ENCODE measurements at places on chromosomes 3 and 15.

DNA sequence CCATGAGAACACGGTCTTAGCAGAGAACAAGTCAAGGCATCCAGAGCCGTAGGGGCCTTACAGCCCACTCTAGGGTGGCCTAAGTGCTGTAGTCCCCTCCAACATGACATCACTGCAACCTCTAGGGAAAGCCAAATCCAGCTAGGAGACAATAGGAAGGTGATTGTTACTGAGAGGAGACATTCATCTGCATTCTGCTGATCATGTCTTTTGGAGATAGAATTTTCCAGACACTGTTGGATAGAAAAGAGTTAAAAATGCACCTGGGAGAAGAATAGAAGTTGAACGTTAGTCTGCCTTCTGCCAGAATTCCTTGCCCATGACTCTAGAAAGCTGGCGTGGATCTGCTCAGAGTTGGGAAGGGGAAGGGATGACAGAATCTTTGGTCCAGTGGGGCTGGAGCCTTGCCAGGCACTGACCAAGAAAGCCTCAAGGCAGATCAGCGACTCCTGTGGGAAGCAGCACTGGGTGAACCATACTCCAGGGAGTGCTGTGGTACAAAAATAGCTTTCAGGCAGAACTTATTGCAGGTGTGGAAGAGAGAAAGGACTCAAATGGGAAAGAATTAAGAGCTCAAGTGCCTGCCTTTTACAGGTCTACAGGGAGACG, 44.8 kb upstream of the RAF1 start:
- DNase-seq, result no peak

GRCh38 chr3:165728924-165729323, 108.3 kb downstream of the BCHE start:
- DNase-seq, result no peak

DNA sequence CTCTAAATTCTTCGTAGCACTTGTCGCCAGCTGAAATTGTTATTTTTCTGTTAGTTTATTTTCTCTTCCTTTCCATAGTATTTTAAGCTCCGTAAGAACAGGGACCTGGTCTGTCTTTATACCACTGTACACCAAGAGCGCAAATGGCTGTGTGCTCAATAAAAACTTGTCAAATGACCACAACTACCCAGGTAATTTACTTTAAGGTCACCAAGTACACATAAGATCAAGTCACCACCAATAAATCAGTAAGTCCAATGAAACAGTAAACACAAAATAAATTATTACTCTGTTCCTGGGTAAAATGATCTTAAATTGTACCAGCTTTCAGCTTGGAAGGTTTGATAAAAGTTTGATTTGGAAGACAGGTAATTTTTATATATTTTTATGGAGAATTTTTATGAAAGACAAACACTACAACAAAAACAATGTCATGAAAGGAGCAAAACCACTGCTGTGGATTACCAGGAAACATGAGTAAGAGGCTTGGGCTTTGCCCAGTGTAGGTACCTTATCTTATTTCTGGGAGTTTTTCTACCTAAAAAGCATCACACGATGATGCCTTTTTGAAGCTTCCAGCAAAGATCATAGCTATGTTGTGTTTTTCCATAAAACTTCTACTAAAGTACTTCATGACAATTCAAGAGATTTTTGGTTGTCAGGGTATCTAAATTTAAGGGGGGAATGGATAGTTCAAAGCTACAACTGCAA, 406.8 kb downstream of the SHQ1 start:
- no peak for DNase-seq

DNA sequence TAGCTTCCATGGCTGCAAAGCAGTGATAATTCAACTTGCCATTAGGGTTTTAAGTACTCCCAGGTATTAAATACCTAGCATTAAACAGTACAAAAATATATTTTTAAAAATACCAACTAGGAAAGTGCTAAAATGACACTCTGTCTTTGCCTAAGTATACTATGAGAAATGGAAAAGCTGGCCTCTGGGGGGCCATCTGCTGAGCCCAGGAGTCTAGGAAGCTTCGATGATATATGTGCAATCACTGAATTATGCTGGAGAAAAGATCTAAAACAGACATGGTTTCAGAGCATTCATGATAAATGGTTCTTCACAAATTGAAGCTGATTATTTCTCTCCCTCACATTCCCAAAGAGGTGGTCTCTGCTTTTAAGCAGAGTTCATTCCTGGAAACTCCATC, 191.8 kb downstream of the OPA1 start:
- no peak for DNase-seq

- no peak for DNase-seq
Observed at GRCh38 chr3:194368918-194369317, 625 bp downstream of the LRRC15 start.

- DNase-seq, result no peak
Observed at GRCh38 chr3:130741946-130742610, 4.6 kb downstream of the PIK3R4 start.

DNA sequence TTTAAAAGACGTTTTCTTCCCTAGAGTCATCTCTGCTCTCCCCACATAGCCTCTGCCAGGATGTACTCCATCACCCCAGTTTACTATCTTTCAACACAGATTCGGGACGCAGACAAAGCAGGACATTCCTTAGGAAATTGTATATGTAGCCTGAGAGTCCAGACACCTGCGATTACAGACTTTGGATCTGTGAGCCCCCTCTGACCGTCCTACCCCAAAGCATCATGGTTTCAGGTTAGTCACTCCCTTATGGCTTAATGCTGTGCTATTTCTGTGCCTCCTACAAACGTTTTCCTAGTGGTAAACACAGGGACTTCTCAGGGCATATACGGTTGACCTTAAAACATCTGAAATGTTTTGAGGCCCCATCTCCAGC, 234.0 kb upstream of the BHLHE40 start:
- no peak for DNase-seq

DNA sequence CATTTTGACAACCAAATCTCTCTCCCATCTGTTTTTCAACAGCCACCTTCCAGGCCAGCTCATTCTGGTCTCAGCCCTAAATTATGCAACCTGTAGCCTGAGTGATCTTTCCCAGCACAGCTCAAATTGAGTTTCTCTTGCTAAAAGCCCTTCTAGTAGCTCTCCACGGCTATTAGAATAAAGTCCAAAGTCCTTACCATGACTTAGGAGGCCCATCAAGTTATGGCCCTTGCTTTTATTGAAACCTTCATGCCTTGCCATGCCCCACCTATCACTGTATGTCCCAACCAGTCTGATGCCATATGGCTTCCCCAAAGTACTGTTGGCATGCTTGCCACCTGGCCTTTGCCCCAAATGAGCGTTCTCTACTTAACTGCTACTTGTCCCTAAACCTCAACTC, 303.5 kb upstream of the GADL1 start:
- no peak for DNase-seq

- DNase-seq, result no peak
Observed at GRCh38 chr3:100988080-100988479, 5.1 kb downstream of the ABI3BP start.

DNA sequence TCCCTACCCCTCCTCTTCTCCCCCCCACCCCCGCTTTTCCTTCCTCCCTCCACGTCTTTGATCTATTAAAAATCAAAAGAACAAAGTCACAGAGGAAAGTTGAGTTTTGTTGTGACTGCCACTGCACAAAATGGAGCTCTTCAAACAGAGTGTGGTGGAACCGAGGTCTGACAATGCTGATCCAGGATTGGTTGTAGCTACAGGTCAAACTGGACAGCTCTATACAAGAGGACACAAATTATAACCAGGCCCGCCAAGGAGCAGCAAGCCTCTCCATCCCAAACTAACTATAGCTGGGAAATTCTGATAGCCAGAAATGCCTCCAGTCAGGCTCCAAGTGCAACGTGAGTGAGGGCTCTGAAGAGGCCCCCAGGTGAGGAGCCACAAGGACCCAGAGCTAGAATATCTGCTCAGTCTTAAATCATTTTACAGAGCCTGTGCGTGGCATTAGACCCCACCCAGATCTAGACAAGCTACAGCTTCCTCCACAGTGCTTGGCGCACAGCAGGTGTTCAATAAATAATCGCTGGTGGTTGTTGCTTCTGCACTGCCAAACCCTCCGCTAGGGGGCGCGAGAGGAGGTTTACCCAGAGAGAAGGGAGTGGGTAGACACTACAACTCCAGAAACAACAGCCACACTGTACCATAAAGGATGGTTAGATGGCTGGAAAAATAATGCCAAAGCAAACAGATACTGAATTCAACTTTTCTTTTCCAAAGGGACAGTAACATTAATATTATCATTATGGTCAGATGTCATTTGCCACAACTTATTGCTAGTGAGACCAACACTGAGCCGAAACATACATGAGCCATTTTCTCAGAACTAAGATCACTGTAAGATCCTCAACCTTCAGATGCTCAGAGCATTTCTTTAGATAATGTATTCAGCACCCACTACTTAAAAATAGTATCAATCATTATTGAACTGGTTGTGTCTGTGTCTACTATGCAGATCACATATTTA, 44.6 kb downstream of the ZIC4 start:
- no peak for DNase-seq

GRCh38 chr15:31607656-31608055, 281.0 kb downstream of the KLF13 start:
- no peak for DNase-seq

- no peak for DNase-seq
Observed at GRCh38 chr15:92719021-92719420, 63.4 kb upstream of the FAM174B start.

DNA sequence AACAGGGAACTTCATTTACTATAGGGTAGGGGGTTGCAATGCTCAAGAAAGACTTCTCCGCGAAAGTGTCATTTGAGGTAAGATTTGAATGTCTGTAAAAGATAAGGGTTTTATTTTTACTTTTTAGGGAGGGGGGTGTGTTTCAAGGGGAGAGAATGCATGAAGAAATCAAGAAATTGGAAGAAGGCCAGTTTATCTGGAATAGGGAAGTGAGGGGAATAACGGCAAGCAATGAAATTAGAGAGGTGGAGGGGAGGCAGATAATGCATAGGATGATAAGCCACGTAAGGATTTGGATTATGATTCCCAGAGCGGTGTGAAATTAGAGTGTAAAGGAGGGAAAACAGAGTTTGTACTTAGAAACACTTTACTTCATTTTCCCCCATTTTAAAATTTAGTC, 63.0 kb upstream of the MB21D2 start:
- DNase-seq, result no peak

- DNase-seq, result no peak
Observed at GRCh38 chr15:70610541-70610940, 152.8 kb downstream of the UACA start.

GRCh38 chr15:59157840-59158700, 48.6 kb upstream of the LDHAL6B start:
- DNase-seq, result no peak

- no peak for DNase-seq
Observed at GRCh38 chr15:64982472-64982871, 7.2 kb downstream of the SPG21 start.

DNA sequence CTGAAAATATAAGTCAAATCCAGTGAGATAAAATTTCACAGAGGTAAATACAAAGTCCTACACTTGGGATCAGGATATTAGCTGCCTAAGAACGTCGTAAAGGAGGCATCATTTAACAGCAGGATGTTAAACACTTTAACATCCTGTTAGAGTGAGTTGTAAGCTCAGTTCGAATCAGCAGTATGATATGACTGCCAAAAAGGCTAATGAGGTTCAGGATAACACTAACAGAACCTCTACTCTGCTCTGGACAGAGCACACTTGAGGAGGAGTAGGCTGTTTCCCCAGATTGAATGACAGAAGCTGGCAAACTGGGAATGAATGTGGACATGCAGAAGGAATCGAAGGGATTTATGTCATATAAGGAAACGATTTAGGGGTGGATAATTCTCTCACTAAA, 227.1 kb upstream of the CD96 start:
- no peak for DNase-seq

- no peak for DNase-seq
Observed at GRCh38 chr3:86785386-86785785, 205.6 kb downstream of the VGLL3 start.

- DNase-seq, result no peak
Observed at GRCh38 chr15:32994810-32995424, 199.6 kb downstream of the FMN1 start.

DNA sequence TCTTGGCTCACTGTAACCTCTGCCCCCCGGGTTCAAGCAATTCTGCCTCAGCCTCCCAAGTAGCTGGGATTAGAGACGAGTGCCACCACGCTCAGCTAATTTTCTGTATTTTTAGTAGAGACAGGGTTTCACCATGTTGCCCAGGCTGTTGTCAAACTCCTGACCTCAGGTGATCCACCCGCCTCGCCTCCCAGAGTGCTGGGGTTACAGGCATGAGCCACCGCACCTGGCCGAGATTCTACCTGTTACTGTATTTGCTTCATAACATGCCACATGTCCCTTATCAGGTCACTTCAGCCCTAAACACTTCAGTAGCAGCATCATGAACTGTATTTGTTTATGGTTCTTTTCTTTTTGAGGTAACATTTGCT, 7.5 kb upstream of the LCTL start:
- DNase-seq, result no peak

DNA sequence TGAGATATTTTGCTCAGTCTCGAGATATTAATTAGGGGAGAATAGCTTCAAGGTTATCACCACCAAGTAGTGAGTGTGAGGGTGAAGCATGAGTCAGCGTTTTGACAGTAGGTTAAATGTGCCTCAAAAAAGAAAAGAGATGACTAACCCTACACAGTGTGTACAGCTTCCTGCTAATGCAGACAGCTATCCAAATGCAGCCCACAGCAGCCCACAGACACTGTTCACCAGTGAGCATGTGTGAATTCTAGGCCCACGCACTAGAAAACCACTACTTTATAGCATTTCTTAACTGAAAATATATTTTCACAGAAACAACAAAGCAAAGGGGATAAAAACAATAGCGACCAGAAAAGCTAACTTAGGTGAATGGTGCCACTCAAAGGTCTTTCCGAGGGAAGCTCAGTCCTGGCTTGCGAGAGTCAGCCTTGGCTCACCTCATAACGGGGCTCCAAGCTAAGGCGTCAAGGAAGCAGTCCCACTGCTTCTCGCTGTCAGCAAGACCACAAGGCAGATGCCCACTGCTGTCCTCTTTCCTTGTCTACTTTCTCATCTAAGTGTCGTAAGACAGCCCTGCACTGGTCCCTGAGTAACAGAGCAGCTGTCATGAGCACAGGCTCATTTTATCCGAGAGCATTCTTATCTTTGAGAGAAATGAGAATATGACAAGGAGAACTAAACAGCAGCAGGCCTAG, 47.6 kb downstream of the TXNRD3 start:
- DNase-seq, result no peak

GRCh38 chr3:10666621-10667020, 149.4 kb upstream of the SLC6A11 start:
- DNase-seq, result no peak

DNA sequence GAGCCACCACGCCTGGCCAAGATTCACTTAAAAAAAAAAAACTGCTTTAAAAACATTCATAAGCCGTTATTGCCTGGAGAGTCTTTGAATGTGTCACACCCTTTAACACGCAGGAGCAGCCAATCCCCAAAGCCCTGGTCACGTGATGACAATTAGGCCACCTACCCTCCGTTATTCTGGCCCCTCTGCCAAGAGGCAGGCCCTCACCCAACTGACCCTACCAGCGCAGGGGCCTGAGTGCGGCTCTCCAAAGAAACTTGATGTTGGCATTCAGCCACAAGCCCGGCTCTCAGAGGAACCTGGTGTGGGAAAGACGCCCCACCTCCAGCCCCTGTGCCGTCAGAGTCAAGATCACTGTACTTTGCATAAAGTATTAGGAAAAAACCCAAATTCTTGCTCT, 11.6 kb upstream of the MUC4 start:
- no peak for DNase-seq
